ENCODE measurements at places on chromosomes 6 and 20. TPM values are rescaled to one million over a fixed set of nuclear protein-coding genes. Genes with fewer than 3 reads are reported as not detected.

The MCCD1 gene
- not detected for polyA plus RNA-seq

The THBS2 gene
- polyA plus RNA-seq, result 166 TPM

The ZNF311 gene
- 0.21 TPM for polyA plus RNA-seq

The SERAC1 gene
- 5.6 TPM for polyA plus RNA-seq

The RIN2 gene
- 6.3 TPM for polyA plus RNA-seq

The DNMT3B gene
- 2.4 TPM for polyA plus RNA-seq

The HLA-DOB gene
- not detected for polyA plus RNA-seq

The DEFB126 gene
- polyA plus RNA-seq, result not detected

The EYS gene
- 0.05 TPM for polyA plus RNA-seq

The ZBTB46 gene
- 0.15 TPM for polyA plus RNA-seq

The SGK2 gene
- polyA plus RNA-seq, result 0.57 TPM

The CABLES2 gene
- polyA plus RNA-seq, result 4.8 TPM

The IL17A gene
- not detected for polyA plus RNA-seq

The PI16 gene
- polyA plus RNA-seq, result 0.02 TPM

The HCRTR2 gene
- not detected for polyA plus RNA-seq

The JPH2 gene
- polyA plus RNA-seq, result 0.75 TPM

The SPTLC3 gene
- polyA plus RNA-seq, result 0.05 TPM

The SAMD3 gene
- polyA plus RNA-seq, result 15.8 TPM

The SDCBP2 gene
- 4.0 TPM for polyA plus RNA-seq

The LY6G6F gene
- not detected for polyA plus RNA-seq

The APOM gene
- 6.8 TPM for polyA plus RNA-seq

The GABRR1 gene
- not detected for polyA plus RNA-seq

The C20orf141 gene
- polyA plus RNA-seq, result 1.2 TPM

The OR2B6 gene
- polyA plus RNA-seq, result 0.42 TPM

The GABRR2 gene
- 0.18 TPM for polyA plus RNA-seq

The VSX1 gene
- polyA plus RNA-seq, result not detected

The TMEM63B gene
- polyA plus RNA-seq, result 52.7 TPM

The KDM1B gene
- 11.7 TPM for polyA plus RNA-seq

The OVOL2 gene
- polyA plus RNA-seq, result not detected

The MROH8 gene
- 3.5 TPM for polyA plus RNA-seq

The SLC16A10 gene
- 0.12 TPM for polyA plus RNA-seq

The SIRPB1 gene
- polyA plus RNA-seq, result 0.19 TPM

The HLA-DPB1 gene
- 1.0 TPM for polyA plus RNA-seq

The ADGRB3 gene
- 0.12 TPM for polyA plus RNA-seq
